Activated CD8-positive, alpha-beta T cell treated with anti-CD3 and anti-CD28 coated beads for 36 hours (primary cell): ENCODE measurements at places on chromosomes 12 and 14. TPM values are rescaled to one million over a fixed set of nuclear protein-coding genes. Genes with fewer than 3 reads are reported as not detected.

DNA sequence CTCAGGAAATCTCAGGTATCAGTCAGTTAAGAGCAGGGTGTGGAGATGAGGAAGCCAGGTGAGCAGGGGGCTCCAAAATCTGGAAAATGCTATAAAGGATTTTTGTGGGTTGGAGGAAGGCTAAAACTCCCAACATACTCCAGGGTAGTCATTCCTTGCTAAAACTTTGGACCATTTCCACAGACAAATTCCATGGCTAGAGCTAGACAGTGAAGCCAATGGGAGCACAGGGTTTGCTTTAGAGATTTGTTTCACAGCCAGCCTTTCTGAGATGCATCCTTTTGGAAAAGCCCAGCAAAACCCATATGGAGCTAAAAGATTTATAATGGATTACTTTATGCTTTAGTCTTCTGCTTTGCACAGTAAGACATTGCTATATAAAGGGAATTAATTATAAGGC lies 146.5 kb downstream of the SAMD4A start:
- no peak for DNase-seq

IL22 gene
- total RNA-seq, result not detected

FAM222A gene
- total RNA-seq, result 1.0 TPM

DNA sequence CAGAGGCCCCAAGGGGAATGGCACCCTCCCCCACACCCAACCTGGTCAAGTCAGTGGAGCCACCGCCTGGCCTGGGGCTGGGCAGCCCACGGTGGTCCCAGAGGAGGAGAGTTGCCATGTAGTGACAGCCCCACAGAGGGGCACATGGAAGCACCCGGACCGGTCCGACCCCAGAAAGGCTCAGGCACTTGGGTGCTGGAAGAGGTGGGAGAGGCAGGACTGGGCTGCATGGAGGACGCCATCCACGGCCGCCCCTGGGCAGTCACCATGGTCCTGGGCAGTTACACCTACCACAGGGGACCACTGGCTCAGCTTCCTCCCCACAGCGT lies 37.9 kb upstream of the TMEM179 start:
- no peak for DNase-seq

DNA sequence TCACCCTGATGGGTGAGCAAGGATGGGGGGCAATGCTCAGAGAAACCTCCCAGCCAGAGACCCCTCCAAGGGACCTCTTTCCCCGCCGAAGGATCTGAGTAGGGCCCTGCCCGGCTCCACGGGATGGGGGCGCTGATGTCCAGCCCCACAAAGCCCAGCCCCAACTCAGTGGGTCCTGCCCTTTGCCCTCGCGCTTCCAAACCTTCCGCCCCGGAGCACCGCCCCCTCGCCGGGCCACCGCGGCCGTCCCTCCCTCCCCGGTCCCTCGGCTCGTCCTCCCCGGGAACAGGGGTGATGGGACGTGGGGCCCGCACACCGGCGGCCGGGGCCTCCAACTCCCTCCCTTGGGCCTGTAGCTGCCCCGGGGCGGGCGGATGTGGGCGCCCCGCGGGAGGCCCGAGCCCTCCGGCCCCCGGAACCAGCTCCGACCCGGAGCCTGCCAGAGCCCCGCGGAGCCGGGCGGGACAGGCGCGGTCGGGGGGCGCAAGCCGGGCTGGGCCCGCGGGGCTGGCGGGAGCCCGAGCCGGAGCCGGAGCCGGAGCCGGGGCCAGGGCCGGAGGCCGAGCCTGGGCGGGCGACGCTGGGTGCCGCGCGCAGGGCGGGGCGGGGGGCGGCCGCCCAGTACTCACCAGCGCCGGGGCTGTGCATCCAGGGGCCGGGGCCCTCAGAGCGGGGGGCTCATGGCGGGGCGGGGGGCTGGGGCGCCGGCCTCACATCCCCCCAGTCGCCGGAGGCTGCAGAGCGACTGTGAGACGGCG lies 386 bp downstream of the HDAC7 start:
- DNase-seq, result peak; percentile 58

GRCh38 chr14:92932448-92933395 lies 9.8 kb downstream of the CHGA start:
- DNase-seq, result no peak

ACOT6 gene
- total RNA-seq, result not detected

- DNase-seq, result no peak
These were observed 33.3 kb upstream of the BCAT1 start for GRCh38 chr12:24982250-24982649.

- DNase-seq, result no peak
These were observed 27.1 kb downstream of the ATG14 start for GRCh38 chr14:55384536-55384935.

NRXN3 gene
- total RNA-seq, result not detected

- no peak for DNase-seq
These were observed 3.6 kb upstream of the ELK3 start for GRCh38 chr12:96190413-96191108.

IL31 gene
- not detected for total RNA-seq

- peak; percentile 41 for DNase-seq
These were observed 20.9 kb downstream of the SYNE3 start for GRCh38 chr14:95495538-95496025.

DNA sequence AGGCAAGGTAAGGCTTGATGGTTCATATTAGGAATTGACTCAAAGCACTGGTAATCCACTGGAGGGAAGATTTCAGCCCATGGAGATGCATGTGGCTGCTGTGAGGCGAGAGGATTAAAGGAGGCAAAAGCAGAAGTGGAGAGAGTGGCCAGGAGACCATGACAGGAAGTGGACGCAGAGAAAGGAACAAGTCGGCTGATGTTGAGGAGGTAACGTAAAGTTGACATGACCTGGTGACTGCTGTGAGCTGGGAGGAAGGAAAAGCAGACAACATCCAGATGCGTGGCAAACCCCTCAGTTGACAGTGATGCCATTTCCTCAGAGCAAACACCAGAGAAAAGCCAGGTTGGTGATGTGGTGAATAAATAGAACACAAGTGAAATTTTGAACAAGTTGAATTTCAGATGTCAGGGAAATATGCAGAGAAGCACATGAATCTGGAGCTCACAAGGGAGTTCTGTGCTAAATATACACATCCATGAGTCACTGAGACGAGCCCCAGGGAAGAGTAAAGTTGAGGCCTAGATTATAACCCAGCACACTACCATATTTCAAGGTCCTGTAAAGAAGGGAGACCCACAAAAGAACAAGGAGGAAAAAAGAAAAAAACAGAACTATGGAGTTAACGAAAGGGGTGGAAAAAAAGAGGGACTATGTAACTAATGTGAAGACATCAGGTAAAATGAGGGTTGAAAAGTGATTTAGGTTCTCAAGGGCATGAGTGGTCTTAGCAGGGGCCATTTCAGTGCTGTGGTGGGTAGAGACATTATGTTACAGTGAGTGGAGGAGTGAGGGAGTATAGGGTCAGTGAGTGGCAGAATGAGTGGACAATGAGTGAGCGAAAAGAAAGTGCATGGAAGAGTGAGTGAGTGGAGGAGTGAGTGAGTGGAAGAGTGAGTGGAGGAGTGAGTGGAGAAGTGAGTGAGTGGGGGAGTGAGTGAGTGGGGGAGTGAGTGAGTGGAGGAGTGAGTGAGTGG lies 61.6 kb upstream of the GZMB start:
- peak; percentile 33 for DNase-seq
